ENCODE measurements at places on chromosomes 3 and 15. TPM values are rescaled to one million over a fixed set of nuclear protein-coding genes. Genes with fewer than 3 reads are reported as not detected.

- no peak for DNase-seq
Observed at GRCh38 chr3:77541203-77541922, 501.5 kb downstream of the ROBO2 start.

The ACOX2 gene
- polyA plus RNA-seq, result 7.6 TPM

DNA sequence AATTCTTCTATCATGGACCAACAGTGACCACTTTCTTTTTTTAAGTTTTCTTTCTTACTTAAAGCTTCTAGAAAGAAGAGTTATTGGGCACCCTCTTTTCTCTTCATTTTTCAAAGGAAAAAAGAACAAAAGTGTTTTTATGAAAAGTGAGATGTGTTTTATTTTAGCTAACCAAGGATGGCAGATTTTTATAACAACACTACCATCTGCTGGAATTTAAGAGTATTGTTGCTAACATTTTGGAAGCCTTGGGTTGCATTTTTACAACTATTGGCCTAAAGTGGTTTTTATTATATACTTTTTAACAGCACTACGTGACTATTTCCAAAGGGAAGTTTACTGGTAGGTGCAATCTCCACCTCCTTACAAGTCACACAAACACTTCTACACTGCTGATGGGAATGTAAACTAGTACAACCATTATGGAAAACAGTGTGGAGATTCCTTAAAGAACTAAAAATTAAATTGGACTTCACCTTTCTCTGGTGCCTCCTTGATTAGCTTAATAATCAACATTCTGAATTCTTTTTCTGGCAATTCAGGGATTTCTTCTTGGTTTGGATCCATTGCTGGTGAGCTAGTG is 237.7 kb upstream of the AGTR1 start:
- no peak for DNase-seq

The COX17 gene
- 733 TPM for polyA plus RNA-seq

The HCN4 gene
- polyA plus RNA-seq, result 2.2 TPM

All from heart right ventricle (tissue), 16 donors.